ENCODE measurements at places on chromosomes 12 and 14.

DNA sequence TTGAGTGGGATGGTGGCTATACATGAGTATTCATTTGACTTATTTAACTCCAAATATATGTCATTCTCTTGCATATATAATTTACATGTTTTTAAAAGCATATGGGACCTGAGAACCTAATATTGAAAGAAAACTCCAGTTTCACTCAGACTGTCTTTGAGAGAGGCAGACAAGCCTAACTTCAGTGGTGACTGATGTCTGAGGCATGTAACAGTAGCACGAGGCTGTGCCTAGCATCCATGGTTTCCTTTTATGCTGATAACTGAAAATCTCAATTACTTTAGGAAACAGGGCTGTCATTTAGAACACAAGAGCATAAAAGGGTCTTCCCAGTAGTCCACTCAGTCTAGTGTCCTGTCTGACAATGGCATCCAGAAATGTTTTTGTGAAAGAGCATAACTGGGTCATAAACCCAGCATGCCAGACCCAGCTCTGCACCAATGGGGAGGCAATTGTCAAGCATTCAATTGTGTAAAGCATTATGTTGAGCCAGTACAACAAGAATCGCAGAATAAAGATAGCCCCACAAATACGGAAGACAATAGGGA lies 24.3 kb downstream of the MAPK1IP1L start:
- DNase-seq, result no peak

DNA sequence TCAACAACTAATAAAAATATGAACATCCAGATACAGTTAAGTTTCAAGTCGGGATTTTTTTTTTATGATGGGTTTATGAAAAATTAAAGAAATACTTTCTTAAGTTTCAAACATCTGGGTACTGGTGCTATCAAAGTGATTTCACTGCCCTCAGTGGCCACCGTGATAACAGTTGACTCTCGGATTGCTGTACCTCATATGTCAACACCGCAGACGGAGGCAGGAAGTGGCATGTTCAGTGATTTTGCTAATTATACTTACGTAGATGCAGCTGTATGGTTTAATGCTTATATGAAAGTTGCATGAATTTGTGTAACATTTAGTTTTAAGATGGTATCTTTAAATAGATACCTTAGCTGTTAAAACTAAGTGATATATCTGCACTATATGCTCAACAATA lies 20.8 kb upstream of the FBLN5 start:
- peak; percentile 23 for DNase-seq

DNA sequence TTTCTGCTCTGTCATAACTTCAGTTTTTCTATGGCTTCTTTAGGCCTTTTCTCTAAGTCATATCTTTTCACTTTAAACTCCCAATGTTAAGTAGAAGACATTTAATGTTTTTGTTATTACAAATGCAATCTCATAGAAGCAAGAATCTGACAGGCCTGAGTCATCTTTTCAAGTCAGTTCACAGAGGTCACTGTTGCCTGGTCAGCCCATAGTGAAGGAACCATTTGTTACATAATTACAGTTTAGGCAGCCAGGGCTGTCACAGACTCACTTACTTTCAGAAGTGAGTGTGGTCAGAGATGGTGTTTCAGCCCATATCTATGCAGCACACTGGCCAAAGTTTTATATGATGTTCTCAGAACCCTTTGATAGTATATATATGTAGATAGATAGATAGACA lies 46.5 kb downstream of the CCER1 start:
- DNase-seq, result no peak

GRCh38 chr14:69708586-69709560 lies 58.1 kb upstream of the SRSF5 start:
- no peak for DNase-seq

- DNase-seq, result no peak
These were observed 30.8 kb downstream of the LEMD3 start for GRCh38 chr12:65200007-65200665.
